Stimulated activated CD8-positive, alpha-beta memory T cell treated with anti-CD3 and anti-CD28 coated beads, Interleukin-7, amount 100 ng/mL, for 1 hour (primary cell): ENCODE measurements at places on chromosomes 16 and 17.

DNA sequence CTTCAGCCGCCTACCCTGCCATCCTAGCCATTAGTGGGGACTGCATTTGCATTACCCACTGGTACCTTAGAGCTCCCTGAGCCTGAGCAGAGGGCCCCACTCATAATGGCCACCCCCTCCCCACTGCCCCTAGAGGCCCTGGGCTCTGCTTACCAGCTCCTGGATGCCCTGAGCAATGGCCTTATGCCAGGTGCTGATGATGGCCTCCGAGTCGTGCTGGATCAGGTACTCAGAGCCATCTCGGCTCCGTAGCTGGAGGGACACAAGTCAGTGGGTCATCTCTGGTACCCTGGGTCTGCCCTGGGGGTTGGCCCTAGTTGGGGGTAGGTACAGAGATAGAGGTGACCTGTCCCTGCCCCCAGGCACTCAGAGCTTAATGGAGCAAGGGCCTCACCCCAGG, 34.9 kb downstream of the ARHGAP27 start:
- DNase-seq = no peak

- DNase-seq = no peak
Measured at GRCh38 chr16:13543850-13544249, 376.1 kb upstream of the ERCC4 start.

DNA sequence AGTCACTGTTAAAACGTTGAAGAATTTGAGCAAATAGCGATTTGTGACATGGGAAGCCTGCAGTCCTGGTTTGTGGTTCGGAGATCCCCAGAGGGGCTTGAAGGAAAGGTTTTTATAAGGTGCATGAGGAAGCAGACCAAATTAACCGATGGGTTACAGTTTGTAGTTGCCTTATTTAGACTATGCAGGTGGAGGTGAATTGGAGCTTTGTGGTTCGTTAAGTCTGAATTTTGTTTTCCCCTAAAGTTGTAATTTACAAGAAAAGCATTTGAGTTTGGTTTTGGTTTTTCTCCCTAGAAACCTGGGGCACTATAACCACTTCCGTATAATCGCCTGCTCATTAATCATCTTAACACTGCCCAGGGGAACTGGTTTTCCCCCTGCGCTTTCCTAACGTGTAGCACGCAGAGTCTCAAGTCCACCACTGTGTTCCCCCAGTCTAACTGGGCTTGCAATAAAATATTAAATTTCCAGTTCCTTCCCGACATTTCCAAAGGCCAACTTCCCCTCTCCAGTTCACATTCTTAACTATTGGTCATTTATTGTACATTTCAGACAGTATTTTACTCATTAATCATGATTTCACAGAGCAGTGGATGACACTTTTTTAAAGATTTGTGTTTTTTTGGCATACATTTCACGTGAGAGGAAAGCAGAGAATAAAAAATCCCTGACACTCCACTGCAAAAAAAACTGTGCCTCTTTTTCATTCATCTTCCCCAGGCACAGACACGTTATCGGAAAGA, 932 bp downstream of the ZNF267 start:
- no peak for DNase-seq

DNA sequence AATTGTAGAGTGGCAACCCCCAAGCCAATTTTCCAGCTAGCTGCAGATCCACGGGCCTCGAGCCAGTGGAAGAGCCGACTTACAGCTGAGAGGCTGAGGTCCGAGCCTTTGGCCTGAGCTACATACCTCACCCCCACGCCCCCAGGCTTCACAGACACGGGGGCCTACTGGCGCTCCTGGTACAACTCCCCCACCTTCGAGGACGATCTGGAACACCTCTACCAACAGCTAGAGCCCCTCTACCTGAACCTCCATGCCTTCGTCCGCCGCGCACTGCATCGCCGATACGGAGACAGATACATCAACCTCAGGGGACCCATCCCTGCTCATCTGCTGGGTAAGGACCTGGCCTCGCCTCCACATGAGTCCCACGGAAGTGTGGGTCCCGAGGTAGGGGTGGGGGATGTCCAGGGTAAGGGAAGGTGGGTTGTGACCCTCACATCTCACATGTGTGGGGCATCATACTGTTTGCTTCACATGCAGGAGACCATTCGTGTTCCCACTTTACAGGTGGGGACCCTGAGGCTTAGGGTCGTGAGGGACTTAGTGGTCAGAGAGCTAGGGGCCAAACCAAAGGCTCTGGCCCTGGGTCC, 3.4 kb downstream of the ACE start:
- no peak for DNase-seq

DNA sequence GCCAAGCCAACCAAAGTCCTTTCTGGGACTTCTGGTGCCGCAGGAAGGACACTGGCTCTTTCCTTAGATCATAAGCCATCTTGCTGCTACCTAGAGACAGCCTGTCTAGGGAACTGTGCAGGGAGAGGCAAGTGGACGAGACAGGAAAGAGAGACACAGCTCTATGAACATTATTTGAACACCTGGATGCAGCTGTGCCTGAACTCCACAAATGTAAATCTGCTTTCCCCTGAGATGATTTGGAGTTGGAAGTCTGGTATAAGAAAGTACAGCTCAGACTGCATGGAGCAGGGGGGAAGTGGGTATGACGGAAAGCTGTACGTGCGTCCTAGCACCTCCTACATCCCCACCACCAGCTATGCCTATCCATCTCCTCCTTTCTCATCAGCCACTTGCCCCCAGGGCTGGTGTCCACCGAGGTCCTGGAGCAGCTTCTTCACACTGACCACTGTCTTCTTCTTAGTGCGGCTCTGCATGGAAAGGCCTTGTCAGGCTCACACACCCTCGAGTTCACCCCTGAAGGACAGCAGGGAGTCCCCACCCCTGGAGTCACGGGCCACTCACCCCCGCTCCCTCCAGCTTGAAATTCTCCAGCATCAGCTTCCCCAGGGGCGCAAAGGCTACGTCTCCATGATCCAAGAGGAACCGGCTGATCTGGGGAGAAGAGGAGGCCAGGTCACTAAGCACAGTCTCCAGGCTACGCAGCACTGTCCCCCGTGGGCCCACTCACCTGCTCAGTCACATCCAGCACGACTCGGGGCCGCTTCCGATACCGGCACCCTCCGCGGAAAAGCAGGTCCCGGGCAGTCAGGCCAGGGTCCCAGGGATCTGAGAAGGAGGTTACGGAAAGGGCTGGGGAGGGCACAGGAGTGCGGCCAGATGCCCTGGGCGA, 3.9 kb downstream of the TAF1C start:
- DNase-seq = no peak

- no peak for DNase-seq
Measured at GRCh38 chr16:53537626-53538025, 34.6 kb upstream of the AKTIP start.

DNA sequence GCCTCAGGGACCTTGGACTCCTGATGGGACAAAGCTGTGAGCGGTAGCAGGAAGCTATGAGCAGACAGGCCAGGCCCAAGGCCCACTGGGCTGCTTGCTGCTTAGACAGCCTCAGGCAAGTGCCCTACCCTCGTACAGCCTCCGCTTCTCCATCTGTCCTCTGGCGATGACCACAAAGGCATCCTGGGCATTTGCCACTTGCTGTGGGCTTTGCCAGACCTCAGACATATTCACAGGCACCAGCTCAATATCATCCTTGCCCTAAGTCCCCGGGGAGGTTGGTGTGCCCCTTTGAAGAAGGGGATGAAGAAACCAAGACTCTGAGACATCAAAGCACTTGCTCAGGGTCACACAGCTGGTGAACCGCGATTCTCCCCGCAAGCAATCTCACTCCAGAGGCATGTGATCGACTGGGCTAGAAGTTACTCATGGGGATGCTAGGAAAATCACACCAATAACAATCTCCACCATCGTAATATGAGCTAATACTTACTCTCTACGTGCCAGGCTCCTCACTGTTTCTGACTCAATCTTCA, 21.7 kb downstream of the PPL start:
- DNase-seq = no peak

- DNase-seq = no peak
Measured at GRCh38 chr16:5918567-5919130, 821.1 kb upstream of the EEF2KMT start.

GRCh38 chr17:49457564-49458535, 37.2 kb upstream of the NGFR start:
- DNase-seq = no peak

GRCh38 chr16:66849021-66849420, 4.8 kb downstream of the CA7 start:
- DNase-seq = no peak

GRCh38 chr17:28554565-28554964, 2.1 kb upstream of the UNC119 start:
- no peak for DNase-seq

DNA sequence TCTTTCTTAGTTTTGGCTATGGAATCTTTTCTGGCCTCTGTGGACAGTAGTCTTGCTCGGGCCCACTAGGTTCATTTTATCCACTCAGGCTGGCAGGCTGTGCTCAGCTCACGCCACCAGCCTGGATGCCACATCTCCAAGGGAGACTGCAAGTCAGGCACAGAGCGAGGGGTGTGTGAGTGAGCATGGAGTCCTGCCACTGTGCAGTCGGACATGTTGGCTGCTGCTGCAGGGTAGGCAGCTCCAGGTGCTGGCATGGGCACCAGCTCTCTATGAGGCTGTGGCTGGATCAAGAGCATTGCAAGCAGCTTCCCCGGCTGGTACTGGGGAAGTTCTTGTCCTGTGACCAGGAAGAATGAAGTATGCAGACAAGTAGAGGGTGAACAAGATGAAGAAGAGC, 158.9 kb downstream of the PCTP start:
- DNase-seq = no peak

DNA sequence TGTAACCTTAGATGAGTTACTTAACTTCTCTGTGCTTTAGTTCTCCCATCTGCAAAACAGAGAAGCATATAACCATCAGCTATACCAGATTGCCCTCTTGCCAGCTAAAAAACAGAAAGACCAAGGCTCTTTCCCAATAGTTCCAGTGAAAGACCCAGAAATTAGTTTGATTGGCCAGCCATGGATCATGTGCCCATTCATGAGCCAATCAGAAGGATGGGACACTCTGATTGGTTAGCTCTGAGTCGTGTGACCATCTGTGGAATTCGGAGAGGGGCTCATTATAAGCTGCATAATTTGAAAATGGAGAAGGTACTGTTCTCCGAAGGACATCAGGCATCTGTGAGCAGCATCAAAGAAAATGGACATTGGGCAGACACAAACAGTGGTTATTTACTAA, 155.2 kb downstream of the ABCC12 start:
- DNase-seq = no peak

DNA sequence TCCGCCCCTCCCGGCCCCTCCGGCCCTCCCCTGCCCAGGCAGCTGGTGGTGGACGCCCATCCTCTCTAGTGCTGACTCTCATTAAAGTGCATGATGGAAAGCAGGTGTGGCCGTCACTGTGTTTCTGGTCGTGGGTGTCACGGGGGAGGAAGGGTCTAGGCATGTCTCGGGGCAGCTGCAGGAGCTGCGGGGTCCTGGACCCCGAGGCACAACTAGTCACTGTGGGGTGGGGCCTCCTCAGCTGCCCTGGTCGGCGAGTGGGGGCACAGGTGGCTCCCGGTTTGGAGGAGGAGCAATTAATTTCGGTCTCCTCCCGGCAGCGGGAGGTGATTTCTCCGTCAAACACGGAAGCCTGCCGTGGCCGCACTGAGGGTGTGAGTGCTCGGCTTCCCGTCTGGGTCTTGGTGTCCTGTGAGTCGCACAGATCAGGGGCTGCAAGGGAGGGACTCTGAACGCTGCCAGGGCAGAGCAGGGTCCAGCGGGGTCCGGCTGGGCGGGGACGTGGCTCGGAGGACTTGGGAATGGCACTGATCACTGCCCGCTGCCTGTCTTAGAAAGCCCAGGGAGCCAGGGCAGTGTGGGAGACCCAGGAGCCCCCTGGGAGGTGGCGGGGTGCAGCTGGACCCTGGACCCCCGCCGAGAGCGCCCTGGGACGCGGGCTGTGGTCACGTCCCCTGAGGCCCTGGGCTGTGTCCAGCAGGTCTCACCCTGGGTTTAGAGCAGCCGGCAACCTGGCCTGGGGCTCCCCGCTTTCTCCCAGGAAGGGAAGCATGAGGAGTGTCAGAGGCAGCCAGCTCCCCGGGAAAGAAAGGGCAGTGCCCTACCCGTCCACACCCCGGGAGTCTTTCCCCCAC, 3.3 kb downstream of the TPSD1 start:
- DNase-seq = no peak

GRCh38 chr16:79535130-79535529, 65.4 kb downstream of the MAF start:
- DNase-seq = no peak

- DNase-seq = no peak
Measured at GRCh38 chr16:68385371-68385770, 62.9 kb downstream of the SMPD3 start.

DNA sequence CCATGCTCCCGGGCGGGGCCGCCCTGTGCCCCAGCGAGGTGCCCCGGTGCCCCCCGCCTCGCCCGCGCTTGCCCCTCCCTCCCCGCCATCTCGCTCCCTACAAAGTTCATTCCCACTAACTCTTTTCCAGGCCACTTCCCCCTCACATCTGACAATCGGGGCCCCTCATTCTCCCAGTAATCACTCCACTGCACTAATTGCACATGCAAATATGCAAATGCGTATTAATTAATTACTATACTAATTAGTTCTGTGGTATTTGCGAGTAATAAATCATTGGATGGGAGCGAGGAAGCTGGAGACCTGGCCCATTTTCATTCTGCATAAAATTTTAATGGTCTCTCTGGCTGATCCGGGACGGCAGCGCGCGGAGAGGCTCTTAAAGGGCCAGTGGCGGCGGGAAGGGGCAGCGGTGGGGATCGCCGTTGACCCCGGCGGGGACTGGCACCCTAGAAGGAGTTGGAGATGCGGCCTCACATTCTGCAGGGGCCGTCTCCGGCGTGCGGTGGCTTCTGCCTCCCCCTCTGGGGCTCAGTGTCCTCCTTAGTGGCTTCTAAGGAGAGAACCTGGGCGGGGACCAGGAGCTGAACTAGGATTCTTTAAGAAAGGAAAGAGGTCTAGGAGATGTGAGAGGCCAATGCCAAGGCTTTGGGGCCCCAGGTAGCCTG, 8.4 kb upstream of the PPP1R1B start:
- no peak for DNase-seq

- DNase-seq = no peak
Measured at GRCh38 chr17:681738-682529, 32.7 kb downstream of the VPS53 start.

- no peak for DNase-seq
Measured at GRCh38 chr16:24974859-24975258, 40.3 kb downstream of the ARHGAP17 start.

DNA sequence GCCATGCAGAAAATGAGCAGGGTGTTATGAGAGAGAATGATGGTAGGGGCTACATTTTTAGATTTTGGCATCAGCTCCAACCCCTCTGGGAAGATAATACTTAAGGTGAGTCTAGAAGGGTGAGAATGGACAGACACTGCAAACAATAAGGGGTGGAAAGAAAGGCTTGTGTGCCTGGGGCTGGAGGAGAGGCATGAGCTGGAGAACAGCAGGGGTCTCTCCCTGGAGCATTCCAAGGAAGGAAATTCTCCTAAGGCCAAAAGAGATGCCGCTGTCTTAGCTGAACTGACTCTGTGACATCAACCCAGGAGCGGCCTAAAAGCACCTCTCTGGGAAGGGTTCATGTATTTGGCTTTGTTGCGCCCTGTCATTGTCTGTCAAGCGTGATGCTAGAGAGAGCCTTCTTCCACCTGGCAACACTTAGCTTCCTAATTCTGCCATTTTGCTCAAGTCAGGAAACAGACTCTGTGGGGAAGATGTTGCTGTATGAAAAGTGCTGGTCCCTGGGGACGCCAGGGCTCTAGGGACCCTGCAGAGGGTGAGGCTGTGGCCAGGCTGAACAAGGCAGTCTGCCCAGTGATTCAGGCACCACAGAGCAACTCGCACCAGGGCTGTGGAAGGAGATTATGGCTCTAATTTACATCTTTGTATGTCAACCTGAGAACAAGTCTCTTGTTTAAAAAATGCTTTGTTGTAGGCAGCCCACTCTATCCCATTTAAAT, 225.7 kb downstream of the CBLN1 start:
- no peak for DNase-seq
